ENCODE measurements at places on chromosomes 5 and 9.

GRCh38 chr9:92954049-92954861 lies 6.9 kb downstream of the FGD3 start:
- no peak for DNase-seq

DNA sequence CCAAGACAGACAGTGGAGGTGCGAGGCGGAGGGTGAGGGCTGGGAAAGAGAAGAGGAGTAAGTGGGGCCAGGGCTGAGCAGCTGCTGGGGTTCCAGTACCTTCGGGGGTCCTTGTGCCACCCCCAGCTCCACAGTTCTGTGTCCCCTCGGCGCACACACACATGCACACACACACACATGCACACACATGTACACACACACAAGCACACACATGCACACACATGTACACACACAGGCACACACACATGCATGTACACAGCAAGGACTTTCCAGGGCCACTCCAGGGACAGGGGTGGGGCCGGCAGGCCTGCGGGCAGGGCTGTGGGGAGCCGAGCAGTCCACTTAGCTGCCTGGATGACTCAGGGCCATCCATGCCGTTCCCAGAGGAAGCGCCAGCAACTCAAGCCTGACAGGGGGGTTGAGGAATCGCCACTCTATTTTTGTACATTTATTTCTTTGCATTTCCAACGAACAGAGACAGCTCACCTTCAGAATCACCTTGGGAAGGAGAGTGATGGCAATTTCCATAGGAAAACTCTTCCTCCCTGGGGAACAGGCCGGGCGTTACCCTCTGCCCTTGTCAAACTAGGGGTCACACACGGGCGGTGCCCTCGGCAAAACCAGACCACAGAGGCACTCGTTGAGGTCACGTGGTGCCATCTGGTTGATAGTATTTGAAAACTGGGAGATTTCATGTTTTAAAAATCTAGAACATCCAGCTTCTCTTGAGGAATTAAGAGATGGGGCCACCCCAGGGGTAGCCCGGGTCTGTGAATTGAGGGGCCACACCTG lies 135.7 kb downstream of the ADAMTS2 start:
- DNase-seq: peak; percentile 36

DNA sequence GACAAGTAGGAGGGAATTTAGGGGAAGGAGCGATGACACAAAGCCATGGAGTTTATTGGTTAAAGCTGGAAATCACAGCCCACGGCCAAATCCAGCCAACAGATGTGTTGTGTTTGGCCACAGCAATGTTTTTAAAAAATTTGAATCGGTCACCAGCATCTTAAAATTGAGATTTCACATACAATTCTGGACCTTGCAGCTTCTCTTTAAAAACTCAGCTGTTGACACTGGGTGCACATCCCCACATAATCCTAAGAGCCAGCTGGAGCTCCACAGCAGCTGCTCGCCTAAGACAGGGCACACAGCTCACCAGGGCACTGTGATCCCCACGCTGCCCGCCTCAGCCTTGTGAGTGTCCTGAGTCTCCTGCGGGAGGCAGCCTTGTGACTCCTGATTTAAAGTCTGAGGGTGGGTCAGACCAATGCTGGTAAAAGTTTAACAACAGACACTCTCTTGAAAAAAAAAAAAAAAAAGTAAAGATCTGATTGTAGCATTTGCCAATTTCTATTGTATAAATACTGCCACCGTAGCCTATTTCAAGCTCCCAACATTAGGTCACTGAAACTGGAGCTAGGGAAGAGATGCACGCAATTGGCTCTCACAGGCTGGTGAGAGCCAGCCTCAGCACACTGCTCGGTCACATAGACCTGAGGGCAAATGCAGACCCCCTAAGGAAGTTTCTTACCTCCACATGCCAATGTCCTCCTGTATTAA lies 124.8 kb downstream of the HSD17B3 start:
- DNase-seq: peak; percentile 36

DNA sequence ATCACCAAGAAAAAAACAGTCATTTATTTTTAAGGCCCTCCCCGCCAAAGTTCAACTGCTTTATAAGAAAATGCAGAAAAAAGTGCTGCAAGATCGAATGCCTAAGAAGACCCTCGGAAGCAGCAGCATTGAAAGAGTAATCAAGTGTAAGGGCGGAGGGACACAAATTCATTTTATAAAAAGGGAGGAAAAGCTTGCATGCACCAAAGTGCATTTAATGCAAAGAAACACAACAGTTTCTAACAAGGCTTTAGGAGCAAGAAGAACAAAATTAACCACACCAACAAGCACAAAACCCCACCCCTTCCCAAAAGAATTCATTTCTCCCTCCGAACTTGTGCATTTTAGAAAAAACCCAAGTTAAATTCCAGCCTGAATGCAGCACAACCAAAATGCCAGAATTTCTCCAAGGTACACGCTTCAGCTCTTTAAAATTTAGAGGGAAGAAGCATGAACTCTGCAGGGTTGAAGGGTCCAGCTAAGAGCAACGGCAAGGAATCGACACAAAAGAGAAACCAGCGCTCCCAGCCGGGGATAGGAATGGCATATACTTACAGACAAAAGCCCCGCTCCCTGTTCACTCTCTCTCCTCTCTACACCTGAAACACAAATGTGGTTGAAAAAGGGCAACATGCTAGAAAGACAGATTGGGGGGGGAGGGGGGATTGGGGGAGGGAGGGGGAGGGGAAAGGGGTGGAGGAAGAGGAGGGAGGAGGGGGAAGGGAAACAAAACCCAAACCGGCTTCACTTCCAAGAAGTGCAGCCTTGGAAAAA lies at the start of gene NREP:
Gene NREP, minus strand, starts transcription at position 614 of the 774 bp plus-strand sequence. CDS start 1,422 bp downstream, outside the sequence.
- no peak for DNase-seq

- no peak for DNase-seq
Observed at GRCh38 chr5:115599924-115600323, 2.4 kb downstream of the TICAM2 start.

DNA sequence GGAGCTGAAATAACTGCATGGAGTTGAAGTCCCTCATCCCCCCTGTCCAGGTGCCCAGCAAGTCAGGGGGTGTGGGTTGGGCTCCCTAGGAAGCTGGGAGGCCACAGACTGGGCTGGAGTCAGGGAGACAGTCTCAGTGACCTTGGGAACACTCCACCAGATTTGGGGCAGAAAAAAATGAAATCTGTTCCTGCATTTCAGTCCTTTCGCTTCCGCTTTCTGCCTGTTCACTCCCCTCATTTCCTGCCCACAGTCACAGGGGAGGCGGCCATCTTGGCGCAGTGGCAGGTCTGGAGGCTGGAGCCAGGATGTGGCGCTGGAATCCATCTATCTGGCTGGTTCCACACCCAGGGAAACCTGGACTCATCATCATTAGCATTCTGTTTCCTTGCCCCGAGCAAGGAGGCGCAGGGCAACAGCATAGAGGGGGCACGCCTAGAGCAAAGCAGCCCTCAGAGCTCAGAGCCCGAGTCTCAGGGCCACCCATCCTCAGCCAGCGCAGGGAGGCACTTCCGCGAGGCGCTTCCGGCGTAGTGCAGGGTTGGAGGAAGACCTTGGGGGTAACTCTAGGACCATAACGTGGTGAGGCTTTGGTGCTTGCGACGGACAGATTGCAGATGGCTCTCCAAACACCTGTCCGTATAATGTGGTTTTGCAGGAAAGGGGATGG lies 86.2 kb upstream of the HSPA9 start:
- no peak for DNase-seq

- no peak for DNase-seq
Observed at GRCh38 chr9:811106-811531, 30.4 kb upstream of the DMRT1 start.

GRCh38 chr5:73282923-73283322 lies 109.9 kb downstream of the TMEM174 start:
- DNase-seq: no peak

DNA sequence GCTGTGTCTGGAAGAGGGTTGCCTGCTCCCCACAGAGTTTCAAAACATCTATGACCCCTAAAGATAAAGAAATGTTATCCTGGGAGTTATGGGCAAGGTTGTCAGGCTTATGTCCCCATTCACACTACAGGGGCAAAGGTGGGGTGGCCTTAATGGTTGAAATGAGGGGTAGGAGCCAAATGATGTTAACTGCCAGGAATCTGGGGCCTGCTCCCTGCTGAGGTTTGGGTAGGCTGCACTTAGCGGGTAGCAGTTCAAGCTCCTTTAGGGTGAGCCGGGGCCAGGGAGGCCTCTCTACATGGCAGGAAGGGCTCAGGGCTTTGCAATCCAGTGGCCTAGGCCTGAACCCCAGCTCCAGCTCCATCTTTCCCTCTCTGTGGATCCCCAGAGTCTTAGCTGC lies 3.0 kb downstream of the FGF18 start:
- DNase-seq: no peak

- DNase-seq: no peak
Observed at GRCh38 chr5:164708831-164709230, 1203.4 kb downstream of the MAT2B start.
